GM12878 (cell line): ENCODE measurements at places on chromosomes 13 and 19. TPM values are rescaled to one million over a fixed set of nuclear protein-coding genes. Genes with fewer than 3 reads are reported as not detected.

The RNF113B gene
- not detected in 2 replicates for total RNA-seq

The CHST8 gene
- total RNA-seq, result not detected in 2 replicates

The ZNF492 gene
- total RNA-seq, result not detected in 2 replicates

The ATXN8OS gene
- total RNA-seq, result not detected in 2 replicates

The OR7A5 gene
- not detected in 2 replicates for total RNA-seq

The MYO16 gene
- total RNA-seq, result 0.05 TPM in 1 of 2 replicates, not detected in the other

The GJB6 gene
- total RNA-seq, result not detected in 2 replicates

The SIRT6 gene
- total RNA-seq, result 36.3 and 39.5 TPM in 2 replicates
